ENCODE measurements at places on chromosomes 7 and 10.

DNA sequence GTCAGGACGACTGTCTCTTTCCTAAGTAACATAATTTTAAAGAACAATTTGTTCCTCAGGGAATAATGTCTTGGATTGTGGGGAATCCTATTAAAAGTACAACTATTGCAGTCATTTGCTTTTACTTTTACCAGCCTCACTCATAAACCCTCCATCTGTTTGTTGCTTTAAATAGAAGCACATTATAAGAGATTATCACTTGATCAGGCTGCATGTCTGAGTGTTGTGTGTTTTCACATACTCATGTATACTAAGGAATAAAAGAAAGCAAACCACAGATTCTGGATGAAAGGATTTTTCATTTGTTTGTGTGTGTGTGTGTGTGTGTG lies 1077.8 kb downstream of the KCNMA1 start:
- no peak for DNase-seq

DNA sequence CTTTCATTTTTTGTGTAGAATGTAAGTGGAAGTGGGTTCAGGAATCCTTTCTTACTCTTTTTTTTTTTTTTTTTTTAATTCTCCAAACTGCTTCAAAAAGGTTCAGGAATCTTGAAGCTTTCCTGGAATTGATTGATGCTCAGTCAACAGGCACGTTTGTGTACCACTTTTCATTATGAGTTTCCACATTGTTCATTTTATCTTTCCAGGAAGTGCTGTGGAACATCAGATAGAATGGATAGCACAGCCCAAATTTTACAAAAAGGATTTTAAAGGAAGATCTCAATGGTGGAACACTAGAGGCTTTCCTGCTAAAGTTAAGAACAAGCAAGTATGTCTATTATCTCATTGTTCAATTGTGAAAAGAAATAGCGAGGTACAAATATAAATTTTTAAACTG lies 1.9 kb upstream of the PPP1R35 start:
- DNase-seq: no peak

GRCh38 chr10:4512671-4513240 lies 313.3 kb upstream of the AKR1E2 start:
- no peak for DNase-seq

- no peak for DNase-seq
Measured at GRCh38 chr10:113518415-113518814, 34.4 kb upstream of the HABP2 start.

DNA sequence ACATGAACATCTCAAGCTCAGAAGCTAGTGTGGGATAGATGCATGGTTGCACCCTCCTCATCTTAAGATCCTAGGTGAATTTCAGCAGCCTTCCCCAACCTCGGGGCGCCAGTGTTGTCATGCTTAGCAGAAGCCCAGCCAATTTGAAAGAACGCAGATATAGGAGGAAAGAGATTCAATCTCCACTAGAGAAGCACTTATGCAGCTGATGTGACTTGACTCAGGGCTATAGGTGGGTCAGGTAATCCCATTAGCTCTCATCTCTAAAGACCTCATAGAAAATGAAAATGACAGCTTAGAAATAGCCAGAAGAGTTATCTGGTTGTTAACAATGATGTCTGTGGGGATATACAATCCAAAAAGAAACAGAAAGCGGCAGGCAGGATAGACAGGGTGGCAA lies 310.5 kb downstream of the GPAM start:
- DNase-seq: no peak

DNA sequence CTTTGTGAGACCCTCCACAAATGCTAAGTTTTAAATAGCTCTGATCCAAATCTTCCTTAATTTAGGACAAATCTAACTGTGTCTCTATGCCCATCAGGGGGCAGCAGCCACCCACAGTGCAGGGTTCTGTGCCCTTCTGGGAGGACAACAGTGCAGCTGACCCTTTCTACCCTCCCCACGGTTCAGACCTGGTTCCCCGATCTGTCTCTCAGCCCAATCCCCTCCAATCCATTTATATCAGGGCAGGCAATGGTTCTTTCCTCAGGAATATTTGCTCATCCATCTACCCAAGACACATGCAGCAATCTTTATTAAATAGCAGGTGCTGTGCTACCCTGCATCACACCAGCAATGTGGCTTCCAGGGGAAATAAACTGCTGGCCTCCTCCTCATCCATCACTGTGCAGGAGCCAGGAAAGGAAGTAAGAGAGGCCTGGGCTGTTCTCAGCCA lies 4.0 kb upstream of the RBM28 start:
- DNase-seq: no peak

GRCh38 chr7:100808354-100808875 lies 18.9 kb downstream of the EPHB4 start:
- DNase-seq: no peak

- no peak for DNase-seq
Measured at GRCh38 chr10:89266721-89267453, 15.3 kb upstream of the LIPA start.

GRCh38 chr7:45052011-45052410 lies 36.8 kb downstream of the NACAD start:
- DNase-seq: no peak

- DNase-seq: no peak
Measured at GRCh38 chr7:98192781-98193457, 18.3 kb upstream of the BHLHA15 start.

DNA sequence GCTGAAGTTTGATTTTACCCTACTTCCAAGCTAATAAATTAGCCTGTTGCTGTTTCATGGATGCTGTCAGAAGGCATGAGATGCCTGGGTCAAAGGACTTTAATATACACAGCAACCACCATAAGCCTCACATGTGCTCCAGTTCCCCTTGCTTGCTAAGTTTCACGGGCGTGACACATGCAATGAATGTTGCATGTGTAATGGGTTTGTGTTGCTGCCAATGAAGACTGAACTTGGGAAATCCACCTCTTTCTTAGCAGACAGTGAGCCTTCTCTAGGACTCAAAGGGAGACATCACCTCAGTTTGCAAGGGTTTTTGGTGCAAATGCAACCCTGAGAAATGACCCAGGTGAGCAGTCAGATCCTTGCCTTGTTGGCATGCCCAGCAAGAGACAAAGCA lies 505.5 kb upstream of the PODXL start:
- no peak for DNase-seq

- DNase-seq: no peak
Measured at GRCh38 chr7:155620497-155620896, 24.0 kb upstream of the RBM33 start.

DNA sequence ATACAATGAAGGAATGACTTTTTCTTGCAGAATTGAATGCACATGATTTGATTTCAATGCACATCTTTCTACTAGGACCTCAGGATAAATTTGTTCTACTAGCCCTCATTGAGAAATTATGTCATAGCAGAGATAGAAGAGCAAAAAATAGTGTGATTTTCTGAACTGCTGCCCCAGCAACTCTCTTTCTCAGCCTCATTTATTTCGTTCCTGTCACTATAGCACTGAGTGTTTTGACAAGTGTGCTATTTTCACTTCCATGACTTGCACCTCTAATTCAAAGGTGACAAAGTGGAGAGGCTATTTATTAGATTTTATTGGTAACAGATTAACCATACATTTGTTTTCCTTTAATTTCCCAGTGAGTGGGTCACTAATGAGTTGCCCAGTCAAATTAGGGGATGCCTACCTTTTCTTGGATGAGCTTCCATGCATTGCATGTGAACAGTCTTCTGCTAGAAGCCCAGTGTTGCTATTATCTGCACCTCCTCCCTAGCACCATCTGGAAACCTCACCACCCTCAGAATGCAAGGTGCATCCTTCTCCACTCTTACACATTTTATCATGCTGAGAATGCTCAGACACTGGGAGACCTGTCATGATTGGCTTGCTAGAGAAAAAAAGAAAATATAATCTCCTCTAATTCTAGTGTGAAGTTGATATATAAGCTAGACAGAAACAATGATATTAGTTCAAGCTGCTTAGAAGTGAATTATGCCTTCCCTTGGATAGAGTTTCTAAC lies 119.6 kb upstream of the CTTNBP2 start:
- DNase-seq: no peak

- DNase-seq: no peak
Measured at GRCh38 chr10:122253605-122254004, 17.5 kb upstream of the BTBD16 start.

- no peak for DNase-seq
Measured at GRCh38 chr7:123401295-123401694, 133.1 kb downstream of the IQUB start.

DNA sequence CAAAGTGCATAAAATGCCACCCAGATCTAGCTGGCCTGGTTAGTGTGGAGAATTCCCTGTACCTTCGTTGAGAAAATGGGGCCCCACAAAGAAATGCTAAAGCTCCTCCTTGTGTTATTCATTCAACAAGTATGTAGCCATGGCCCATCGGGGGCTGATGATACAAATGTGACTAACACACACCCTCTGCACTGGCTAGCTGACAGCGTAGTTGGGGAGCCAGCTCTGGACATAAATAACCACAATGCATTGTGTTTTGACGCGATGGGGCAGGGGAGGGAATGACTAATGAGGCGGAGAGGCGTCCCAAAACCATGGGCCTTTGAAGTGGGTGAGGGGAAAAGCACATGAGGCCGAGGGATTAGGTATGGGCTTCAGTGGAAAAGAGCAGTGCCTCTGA lies 28.2 kb upstream of the ASL start:
- DNase-seq: no peak

GRCh38 chr7:149884016-149884415 lies 10.2 kb downstream of the ATP6V0E2 start:
- no peak for DNase-seq
